ENCODE measurements at places on chromosomes 5 and 9.
A peak's percentile ranks its signal among the peaks of the same experiment; 100 is the strongest.

DNA sequence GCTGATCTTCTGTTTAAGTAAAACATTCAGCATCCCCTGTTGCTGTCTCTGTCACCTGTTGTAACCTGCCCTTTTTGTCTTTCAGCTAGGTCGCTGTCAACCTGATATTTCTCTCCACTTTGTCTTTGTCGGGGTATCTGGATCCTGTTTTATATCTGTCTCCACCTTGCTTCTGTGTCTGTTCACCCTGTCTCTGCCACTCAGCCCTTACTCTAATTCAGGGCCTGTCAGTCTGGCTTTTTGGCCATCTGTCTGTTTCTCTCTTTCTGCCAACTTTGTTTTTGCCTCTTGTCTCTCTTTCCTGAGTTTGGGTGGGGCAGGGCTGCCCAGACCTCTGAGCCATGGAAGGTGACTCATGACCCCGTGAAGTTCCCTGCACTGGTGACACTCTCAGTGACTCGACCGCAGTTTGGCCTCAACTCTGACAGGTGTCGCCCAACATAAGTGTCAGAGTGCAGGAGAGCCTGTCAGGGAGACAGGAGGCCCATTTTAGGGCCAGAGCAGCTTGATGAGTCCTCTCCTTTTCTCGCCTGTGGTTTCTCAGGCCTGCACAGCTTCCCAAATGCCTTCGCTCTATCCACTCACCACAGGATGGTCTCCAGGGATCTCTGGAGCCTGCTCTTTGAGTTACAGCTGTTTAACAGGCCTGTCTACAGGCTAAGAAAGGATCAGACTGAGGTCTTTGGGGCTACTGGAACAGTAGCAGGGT, 868 bp downstream of the ZBTB43 start:
- DNase-seq = no peak

- DNase-seq = no peak
These were observed 40.0 kb downstream of the PRR16 start for GRCh38 chr5:120504057-120504456.

GRCh38 chr5:3896098-3896497, 300.5 kb downstream of the IRX1 start:
- no peak for DNase-seq

GRCh38 chr5:64569858-64570257, 64.0 kb downstream of the RGS7BP start:
- DNase-seq = no peak

GRCh38 chr9:1871626-1872419, 143.3 kb upstream of the SMARCA2 start:
- no peak for DNase-seq

DNA sequence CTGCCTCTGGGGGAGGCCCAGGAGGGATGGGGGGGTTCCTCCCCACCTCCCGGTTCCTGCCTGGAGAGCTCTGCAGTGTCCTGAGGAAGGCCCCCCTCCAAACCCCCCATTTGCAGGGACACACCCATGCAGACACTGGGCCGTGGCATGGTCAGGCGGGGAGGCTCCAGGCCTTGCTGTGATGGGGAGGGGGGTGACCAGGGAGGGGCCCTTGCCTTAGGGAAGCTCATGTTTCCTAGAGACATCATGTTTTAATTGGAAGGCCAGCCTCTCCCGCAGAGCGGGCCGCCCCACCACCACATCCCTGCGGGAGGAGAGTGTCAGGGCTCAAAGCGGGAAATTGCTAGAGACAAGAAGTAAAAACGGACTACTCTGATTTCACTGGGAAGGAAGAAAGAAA, 12.0 kb downstream of the PRRX2 start:
- DNase-seq = no peak

GRCh38 chr5:54638106-54638505, 120.5 kb downstream of the SNX18 start:
- DNase-seq = no peak

DNA sequence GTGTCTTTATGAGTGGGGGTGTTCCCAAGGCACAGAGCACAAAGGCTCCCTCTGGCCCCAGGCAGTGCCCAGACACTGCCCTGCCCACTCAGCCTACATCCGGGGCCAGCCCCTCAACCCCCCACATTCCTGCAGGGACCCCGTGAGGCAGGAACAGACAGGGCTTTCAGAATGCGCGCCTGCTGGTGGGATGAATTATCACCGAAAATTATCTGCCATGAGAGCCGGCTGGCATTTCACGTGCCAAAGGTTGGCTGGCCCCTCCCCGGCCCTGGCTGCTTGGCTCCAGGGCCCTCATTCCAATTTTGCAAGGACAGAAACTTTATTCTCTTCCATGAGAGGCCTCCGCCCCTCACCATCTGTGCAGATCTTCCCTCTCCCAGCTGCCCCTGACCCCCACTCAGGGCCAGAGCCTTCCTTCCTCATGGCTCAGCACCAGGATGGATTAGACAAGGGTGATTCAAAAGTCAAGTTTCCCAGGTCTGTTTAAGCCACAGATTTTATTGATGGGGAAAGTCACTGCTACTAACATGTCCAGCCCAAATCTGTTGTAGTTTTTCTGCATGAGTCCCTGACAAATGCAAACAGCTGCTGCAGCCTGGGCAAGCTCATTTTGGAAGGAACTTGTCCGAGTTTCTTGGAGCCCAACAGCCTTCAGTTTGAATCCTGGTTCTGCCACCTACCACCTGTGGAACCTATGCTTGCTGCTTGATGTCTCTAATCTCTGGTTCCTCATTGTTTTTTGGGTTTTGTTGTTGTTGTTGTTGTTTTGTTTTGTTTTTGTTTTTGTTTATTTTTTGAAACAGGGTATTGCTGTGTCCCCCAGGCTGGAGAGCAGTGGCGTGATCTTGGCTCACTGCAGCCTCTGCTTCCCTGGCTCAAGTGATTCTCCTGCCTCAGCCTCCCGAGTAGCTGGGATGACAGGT, 32.3 kb upstream of the WDR38 start:
- no peak for DNase-seq

DNA sequence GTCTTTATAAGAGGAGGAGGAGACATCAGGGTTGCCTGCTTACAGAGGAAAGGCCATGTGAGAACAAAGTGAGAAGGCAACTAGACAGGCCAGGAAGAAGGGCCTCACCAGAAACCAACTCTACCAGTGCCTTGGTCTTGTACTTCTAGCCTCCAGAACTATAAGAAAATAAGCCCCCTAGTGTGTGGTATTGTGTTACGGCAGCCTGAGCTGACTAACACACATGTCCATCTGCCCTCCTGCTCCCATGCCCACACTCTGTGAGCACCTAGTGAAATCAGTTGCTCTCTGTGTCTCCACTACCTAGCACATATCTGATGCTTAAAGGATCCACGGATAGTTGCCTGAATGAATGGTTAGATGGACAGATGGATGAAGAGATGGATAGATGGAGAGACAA, 6.9 kb downstream of the AK3 start:
- DNase-seq = no peak

- peak; percentile 5 for DNase-seq
These were observed 703 bp downstream of the ISCA1 start for GRCh38 chr9:86281593-86282076.

DNA sequence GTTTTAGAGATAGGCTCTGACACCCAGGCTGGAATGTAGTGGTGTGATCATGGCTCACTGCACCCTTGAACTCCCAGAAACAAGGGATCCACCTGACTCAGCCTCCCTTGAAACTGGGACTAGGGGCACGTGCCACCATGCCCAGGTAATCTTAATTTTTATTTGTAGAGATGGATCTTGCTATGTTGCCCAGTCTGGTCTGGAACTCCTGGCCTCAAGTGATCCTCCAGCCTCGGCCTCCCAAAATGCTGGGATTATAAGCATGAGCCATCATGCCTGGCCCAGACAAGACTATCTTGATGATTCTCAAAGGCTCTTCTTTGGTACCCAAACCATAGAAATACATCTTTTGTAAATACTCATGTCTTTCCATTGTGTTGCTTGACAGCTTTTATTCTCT, 10.8 kb downstream of the OSMR start:
- no peak for DNase-seq

DNA sequence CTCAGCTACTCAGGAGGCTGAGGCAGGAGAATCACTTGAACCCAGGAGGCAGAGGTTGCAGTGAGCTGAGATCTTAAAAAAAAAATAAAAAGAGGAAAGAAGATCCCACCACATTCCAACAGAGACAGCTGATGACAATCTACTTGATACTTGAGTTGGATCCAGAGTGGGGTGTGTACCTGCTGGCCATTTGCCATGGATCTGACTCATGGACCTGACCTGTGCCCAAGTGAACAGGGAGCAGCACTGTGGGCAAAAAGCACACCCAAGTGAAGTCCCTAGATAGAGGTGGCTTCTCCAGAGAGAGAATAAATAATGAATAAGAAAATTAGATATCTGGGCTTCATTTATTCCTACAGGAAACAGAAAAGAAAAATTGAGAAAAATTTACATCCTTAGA, 81.2 kb upstream of the MIER3 start:
- DNase-seq = no peak

DNA sequence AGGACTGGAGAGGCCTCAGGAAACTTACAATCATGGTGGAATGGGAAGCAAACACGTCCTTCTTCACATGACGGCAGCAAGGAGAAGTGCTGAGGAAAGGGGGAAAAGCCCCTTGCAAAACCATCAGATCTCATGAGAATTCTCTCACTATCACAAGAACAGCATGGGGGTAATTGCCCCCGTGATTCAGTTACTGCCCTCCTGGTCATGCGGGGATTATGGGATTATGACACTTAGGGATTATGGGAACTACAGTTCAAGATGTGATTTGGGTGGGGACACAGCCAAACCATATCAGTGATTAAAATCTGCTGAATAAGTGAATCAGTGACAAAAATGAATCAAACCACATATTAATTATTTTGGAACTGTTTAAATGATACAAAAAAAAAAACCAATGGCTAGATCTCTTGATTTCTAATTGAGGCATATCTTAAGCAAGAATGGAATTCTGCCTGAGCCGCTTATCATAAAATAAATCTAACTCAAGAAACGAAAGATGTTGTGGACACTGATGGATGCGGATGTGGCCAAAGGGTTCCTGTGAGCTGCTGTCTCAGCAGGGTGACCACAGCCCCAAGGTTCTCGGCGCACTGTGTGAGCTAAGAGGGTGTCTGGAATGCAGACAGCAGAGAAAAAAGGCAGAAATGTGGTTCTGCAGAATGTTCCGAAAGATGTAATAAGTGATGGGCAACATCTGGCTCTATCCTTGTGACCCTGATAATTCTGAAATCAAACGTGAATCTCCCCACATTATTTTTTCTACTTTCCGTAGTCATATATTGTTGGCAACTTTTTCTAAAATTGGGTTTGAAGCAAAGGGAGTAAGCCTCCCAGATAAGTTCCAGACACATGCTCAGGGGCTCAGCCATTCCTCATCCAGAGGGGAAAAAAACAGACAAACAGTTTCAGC, 107.2 kb upstream of the ICE1 start:
- no peak for DNase-seq

DNA sequence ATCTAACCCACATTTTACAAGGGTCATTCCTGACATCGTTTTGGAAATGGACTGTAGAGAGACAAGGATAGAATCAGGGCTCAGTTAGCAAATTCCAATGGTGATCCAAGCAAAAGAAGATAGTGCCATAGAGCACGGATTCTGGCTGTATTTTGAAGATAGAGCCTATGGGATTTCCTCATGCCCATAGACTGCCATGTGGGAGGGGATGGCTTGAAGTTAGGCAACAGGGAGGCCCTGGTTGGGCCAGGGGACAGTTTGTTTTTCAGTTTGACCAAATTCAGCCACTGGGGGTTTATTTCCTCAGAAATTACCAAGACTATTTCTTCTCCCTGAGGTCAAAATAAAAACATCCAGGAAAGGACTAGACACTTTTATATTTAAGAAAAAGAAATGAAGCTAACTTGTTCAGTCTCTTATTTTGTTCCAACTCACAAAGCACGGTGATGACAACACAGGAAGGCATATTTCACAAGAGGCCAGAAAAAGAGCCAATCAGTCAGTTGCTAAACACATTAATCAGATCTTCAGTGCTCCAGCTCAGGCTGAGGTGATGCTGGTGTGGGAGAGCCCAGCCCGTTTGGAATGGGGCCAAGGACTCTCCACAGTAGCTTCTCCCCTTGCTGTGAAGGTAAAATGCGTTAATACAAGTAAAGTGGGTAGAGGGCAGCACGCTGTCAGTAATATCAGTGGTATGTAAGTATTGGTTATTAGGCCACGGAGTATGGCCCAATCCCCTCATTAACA, 4.4 kb upstream of the DCTN4 start:
- DNase-seq = peak; percentile 61

DNA sequence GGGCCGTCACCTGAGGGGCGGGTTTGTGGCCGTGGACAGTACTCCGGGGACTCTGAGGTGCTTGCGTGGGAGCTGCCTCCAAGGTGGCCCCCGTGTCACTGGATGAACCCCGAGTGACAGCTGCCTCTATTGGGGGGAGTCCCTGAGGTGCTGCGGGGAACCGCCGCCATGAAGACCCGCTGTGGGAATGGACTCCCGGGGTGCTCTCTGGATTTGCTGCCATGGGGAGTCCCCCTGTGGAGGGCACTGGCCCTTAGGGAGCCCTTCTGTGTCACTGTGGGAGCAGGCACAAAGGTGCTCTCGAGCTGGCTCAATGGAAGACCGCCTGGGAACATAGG, 100.2 kb upstream of the CCL21 start:
- DNase-seq = no peak

GRCh38 chr5:41738710-41739354, 131.4 kb downstream of the OXCT1 start:
- no peak for DNase-seq

- DNase-seq = no peak
These were observed 44.5 kb downstream of the FBXO10 start for GRCh38 chr9:37531699-37532098.
